ENCODE measurements at places on chromosomes 6 and 20.

GRCh38 chr6:53543359-53544216 lies 1.3 kb downstream of the GCLC start:
- DNase-seq = no peak

DNA sequence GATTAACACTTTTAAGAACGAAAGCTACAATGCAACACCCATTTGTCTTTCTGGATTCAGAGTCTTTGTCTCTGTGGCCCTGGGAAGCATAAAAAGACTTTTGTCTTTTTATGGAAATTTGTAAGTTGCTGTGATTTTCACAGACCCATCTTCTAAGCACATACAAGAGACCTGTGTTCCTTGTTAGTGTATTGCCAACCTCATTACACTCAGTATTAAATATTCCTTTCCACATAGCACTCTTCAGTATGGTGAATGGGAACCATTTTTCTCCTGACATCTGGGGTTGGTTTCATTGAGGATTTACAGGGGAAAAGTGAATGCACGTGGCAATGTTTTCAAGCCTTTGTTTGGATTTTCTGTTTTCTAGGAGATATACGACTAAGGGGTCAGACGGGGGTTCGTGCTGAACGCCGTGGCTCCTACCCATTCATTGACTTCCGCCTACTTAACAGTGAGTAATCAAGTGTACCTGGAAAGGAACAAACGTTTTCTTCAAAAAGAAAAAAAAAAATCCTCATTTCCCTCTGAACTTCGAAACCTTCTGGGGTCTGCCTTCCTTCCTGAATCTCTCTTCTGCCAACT lies 141.7 kb downstream of the MTFR2 start:
- DNase-seq = no peak

DNA sequence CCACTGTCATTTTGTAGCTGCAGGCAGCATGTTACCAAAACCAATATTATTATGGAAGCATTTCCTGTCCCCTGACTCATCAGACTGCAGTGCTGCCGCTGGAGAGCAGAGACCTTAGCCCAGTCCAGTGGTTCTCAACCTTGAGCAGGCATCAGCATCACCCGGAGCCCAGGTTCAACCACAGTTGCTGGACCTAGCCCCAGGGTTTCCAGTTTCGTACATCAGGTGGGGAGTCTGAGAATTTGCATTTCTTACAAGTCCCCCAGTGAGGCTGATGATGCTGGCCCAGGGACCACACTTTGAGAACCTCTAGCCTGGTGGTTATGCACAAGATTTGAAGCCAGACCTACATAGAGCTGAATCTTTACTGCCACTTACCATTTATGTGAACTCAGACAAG lies 47.3 kb downstream of the LY86 start:
- DNase-seq = no peak

DNA sequence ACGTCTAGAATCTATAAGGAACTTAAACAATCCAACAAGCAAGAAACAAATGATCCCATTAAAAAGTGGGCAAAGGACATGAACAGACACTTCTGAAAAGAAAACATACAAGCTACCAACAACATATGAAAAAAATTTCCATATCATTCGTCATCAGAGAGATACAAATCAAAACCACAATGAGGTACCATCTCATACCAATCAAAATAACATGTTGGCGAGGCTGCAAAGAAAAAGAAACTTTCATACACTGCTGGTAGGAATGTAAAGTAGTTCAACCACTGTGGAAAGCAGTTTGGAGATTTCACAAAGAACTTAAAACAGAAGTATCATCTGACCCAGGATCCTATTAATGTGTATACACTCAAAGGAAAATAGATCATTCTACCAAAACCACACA lies 243.9 kb upstream of the RUNX2 start:
- DNase-seq = no peak

- DNase-seq = no peak
These were observed 262.4 kb downstream of the PLCB1 start for GRCh38 chr20:8394308-8394945.

- no peak for DNase-seq
These were observed 7.8 kb downstream of the TSPYL4 start for GRCh38 chr6:116246089-116246488.

- DNase-seq = no peak
These were observed 340.3 kb downstream of the QKI start for GRCh38 chr6:163754866-163755265.

- DNase-seq = no peak
These were observed 39.6 kb downstream of the OR2B2 start for GRCh38 chr6:27872642-27873020.

DNA sequence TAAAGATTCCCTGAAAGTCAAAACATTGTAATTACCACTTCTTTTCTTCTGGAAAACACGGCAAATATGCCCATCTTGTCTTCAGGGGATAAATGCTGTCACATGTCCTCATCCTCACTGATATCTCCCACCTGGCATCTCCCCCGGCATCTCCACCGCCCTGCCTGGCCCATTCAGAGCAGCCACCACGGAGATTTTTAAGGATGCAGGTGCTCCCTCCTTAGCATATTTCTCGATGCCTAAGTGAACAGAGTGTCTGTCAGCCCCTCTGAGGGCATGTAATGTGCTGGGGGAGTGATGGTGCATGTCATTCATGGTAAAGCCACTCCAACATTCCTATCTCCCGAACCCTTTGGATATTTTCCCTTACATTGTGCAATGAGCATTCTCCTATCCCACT lies 215.5 kb downstream of the PREX1 start:
- DNase-seq = no peak
